Activated CD4-positive, alpha-beta T cell treated with anti-CD3 and anti-CD28 coated beads for 1 hour (primary cell): ENCODE measurements at places on chromosomes 1 and 21.

- no peak for DNase-seq
Observed at GRCh38 chr21:32547018-32547417, 38.3 kb downstream of the TCP10L start.

DNA sequence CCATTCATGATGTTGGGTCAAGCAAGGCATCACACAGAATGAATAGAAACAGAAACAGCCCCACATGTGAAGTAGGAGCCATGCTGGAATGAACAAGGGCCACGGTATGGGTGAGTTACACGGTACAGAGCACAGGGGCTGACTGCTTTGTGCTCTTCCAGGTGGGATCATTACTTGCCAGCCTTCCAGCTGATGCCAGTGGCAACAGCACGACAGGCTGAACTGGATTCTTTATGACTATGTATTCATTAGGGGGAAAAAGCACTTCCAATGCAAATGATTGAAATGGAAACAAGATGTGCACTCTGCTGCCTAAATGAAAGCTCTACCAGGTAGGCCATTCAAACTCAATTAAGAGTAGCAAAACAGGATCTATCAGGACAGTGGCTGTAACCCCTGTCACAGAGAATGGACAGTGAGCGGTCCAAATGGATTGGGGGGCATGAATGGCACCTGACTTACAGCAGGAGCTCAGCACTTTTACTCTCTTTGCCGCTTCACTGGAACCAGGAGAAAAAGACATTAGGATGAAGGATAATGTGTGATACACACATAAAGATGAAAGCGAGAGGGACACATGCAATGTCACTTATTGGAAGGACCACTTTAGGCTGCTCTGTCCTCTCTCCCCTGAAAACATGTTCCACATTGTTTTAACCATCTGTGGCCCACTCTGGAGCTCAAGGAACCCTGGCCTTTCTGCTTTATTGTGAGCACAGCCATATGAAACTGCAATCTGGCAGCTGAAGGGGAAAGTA lies 23.4 kb upstream of the IRF2BP2 start:
- no peak for DNase-seq

DNA sequence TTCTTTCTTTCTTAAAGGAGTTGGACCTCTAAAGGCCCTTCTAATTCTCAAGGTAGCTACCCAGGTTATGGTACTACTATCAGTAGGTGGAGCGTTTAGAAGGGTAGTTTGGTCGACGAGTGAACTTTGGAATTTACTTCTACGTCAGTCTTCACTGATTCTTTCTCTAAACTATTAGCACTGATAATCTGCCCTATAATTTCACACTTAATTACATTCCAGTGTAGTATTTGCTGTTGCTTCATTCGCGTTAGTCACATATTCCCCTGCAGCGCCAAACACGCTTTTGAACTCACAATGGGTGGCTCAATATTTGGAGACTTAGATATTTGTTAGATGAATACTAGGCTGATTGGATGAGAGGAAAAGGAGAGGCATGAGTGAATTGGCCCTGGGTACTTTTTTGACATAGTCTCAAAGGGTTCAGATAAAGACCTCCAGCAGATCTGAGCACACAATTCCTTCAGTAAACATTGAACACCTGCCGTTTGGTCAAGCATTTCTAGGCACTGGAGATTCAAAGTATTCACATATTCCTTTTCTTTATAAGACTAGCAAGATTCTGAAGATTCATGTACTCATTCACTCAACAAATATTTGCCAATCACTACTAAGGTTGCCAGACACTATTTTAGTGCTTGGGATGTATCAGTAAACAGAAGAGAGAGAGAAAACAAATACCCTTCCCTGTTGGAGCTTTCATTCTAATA lies 929 bp upstream of the FOXJ3 start:
- DNase-seq = no peak

DNA sequence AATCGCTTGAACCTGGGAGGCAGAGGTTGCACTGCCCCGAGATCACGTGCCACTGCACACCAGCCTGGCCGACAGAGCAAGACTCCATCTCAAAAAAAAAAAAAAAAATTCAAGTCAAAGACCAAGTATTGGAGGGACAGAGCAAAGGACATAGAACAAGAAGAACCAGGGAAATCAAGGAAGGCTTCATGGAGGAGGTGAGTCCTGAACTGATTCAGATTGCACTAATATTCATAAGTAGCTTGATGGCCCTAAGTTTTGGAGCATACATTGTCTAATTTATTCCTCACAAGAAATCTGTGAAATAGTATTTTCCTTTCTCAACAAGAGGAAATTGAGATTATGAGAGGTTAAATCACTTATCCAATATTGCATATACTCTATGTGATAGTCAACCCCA lies 3.9 kb upstream of the PRR9 start:
- no peak for DNase-seq

GRCh38 chr1:116165572-116165971 lies 54.4 kb downstream of the MAB21L3 start:
- DNase-seq = no peak

DNA sequence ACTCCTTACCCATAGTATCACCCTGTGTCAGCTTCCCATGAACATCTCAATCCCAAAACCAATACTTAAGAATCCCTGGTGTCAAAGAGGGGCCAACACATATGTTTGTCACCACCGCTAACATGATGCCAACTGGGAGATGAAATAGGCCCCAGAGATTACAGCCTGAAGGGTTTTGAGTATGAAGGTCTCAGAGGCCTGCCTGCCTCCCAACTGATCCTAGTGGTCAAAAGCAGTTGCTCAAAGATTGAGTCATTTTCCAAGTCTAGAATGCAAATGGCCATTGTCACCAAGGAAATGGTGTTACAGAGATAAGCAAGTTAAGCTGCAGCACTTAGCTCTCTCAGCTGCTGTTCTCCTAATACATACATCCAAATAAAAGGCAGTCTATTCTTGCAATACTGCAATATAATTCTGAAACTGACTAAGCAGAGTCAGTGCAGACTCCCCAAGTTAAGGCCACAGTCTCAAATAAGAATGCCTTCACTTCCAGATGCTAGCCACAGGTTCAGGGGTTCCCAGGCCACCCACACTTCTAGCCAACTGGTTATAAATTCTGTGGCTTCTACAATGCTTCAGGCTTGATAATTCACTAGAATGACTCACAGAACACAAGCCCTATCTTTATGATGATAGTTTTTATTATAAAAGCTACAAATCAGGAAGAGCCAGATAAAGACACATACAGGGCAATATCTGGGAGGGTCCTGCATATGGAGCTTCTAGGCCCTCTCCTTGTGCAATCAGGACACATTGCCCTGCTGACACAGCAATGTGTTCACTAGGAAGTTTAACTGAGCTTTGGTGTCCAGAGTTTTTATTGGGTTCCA lies 18.7 kb downstream of the DUSP10 start:
- no peak for DNase-seq

DNA sequence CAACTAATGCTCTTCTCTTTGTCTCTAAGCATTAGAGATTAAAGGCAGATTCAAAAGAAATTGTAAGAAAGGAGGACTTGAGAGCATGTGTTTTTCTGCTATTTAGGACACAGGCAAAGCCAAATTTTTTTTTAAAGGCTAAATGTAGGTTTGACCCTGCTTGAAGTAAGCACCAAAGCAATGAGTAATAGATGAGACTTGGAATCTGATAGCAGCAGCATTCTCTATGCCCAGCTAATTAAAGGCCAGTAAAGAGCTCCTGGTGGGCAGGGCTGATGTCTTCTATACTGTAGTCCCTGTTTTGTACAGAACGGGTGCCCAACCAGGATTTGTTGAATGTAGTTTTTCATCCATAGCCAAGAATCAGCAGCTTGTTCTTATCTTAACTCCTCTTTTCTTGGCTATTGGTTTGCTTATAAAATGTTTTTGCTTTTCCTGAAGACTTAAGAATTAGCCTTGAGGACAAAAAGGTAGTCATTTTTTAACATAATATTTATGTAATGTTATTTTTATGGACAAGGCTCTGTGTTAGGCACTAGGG lies 179.6 kb downstream of the LMO4 start:
- no peak for DNase-seq

- DNase-seq = no peak
Observed at GRCh38 chr1:76494807-76495206, 372.5 kb upstream of the ST6GALNAC5 start.

DNA sequence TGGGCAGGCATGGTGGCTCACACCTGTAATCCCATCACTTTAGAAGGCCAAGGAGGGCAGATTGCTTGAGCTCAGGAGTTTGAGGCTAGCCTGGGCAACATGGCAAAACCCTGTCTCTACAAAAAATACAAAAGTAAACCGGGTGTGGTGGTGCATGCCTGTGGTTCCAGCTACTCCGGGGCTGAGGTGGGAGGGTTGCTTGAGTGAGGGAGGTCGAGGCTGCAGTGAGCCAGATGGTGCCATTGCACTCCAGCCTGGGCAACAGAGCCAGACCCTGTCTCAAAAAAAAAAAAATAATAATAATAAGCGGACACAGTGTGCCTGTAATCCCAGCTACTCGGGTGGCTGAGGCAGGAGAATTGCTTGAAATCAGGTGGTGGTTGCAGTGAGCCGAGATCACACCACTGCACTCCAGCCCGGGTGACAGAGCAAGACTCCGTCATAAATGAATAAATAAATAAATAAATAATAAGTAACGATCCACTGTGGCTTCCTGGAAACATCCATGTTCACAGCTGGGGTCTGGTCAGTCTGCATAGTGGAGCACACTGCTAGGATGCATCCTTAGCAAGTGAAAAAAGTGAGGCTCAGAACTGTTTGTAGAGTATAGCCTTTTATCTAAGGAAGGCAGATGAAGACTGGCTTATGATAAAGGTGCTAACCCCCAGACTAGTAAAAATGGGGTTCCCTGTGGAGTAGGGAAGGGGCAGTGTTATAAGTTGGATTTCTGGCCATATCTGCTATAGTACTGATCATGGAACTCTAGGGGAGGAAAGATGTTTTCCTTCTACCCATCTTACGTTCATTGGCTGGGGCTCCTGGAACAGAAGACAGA lies 15.7 kb downstream of the PKNOX1 start:
- DNase-seq = no peak

- DNase-seq = no peak
Observed at GRCh38 chr1:204587621-204588020, 71.4 kb downstream of the MDM4 start.

GRCh38 chr1:218382261-218382660 lies 37.1 kb downstream of the TGFB2 start:
- DNase-seq = no peak

DNA sequence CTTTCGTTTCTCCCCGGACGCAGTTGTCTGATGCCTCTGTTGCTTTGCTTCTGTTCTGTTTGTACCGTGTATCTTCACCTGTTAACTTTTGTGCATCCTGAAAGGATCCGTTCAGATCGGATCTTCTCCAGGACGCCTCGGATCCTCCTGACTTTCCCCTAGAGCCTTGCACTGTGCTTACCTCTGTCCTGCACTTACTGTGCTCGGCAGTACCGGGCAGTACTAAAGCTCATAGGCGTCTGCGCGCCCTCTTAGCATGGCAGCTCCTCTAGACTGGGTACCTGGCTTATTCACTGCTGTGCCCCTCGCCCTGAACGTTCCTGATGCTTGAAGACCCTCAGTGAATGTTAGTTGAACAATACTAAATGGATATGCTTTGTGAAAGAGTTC lies 934 bp downstream of the SCP2 start:
- DNase-seq = no peak

DNA sequence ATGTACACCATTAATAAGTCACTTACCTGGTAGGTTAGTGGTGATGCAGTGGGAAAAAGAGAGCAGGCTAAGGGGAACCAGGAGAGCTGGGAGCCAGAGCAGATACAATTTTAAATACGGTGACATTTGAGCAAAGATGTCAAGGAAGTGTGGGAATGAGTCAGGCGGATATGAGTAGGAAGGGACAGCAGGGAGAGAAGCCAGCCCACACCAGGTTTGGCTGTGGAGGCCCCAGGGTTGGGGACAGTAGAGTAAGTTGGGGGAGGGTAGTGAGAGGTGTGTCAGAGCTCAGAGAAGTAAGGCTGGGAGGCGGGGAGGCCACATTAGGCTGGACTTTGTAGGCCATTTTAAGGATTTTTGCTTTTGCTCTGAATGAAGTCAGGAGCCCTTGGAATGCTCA lies 482.0 kb downstream of the DISC1 start:
- no peak for DNase-seq

DNA sequence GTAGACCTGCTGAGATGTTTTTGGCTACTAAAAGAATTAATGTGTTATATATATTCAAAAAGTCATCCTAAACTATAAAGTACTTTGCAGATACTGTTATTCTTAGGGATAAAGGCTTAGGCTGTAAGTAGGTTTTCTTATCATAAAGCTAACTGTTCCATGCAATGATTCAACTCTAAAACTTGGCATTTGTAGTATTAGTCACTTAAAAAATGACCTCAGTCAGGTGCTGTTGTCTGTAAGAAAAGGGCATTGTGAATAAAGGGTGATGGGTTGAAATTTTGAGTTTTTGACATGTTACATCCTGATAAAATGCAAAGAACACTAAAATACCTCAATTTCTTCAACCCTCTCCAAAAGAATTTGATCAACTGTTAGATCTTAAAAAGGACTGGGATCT lies 32.9 kb downstream of the ADCY10 start:
- DNase-seq = no peak

GRCh38 chr1:114113411-114114184 lies 40.1 kb downstream of the SYT6 start:
- DNase-seq = no peak

GRCh38 chr21:34242973-34243372 lies 120.8 kb upstream of the KCNE2 start:
- no peak for DNase-seq

GRCh38 chr21:29674343-29674742 lies 265.5 kb downstream of the GRIK1 start:
- DNase-seq = no peak

DNA sequence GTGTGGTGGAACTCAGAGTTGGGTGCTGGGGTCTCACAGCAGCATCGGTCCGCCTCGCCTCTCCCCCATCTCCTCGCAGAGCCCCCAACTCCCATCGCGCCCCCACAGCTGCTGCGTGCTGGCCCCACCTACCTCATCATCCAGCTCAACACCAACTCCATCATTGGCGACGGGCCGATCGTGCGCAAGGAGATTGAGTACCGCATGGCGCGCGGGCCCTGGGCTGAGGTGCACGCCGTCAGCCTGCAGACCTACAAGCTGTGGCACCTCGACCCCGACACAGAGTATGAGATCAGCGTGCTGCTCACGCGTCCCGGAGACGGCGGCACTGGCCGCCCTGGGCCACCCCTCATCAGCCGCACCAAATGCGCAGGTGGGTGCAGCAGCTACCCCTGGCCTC lies 24.2 kb downstream of the PTPRU start:
- DNase-seq = no peak

- DNase-seq = no peak
Observed at GRCh38 chr1:109091839-109092193, 1.3 kb downstream of the TMEM167B start.

DNA sequence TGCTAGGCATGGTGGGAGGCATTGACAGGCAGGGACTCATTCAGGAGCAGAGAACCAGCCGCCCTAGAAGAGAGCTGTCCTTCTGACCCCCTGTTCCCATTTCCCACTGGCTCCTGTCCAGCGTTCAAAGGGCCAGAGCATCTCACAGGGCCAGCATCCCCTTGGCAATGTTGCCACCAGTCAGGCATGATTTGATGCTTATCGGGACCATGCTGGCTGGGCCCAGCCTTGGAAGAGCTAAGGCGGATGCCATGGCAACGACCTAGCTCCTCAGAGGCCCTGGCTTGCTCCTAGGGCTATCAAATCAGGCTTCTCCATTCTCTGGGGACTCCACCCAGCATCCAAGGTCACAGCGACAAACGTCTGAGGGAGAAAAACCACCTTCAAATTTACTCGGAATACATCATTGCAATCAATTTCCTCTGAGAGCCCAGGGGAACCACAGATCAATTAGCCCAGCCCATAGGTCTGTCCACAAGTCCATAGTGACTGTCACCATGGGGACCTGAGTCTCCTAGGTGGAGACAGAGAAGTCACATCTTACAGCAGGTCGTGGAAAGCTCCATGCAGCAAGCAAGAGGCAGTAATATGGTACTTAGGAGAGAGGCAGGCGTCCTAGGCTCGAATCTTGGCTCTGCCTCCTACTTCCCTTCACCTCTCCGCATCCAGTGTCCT lies 14.1 kb upstream of the VWA5B1 start:
- DNase-seq = no peak
